ENCODE measurements at places on chromosomes 3 and 15.

DNA sequence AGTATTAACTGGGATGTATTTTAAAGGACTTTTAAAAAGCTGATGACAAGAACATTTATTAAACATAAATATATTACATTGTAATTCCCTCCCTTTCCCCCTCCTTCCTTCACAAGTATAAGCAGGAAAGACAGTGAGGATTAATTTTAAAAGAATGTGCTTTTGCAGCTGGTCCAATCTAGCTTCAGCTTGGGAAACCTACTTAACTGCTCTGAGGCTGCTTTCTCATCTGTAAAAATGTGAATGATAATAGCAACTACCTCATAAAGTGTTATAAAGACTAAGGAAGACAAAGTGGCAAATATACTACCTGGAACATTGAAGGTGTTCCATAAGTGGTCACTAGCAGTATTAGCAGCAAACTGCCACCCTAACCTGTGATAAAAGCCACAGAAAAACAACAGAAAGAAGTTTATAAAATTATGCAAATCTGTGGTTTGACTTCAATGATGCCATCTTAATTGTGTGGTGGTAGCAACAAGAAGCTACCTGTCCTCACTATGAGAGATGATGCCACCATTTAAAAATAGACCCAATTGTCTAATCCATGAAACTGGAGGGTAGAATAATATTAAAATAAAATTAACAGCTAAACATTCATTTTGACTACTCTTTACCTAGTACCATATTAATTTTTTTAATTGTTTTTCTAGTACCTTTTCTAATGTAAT, 20.0 kb downstream of the DHX36 start:
- no peak for DNase-seq

DNA sequence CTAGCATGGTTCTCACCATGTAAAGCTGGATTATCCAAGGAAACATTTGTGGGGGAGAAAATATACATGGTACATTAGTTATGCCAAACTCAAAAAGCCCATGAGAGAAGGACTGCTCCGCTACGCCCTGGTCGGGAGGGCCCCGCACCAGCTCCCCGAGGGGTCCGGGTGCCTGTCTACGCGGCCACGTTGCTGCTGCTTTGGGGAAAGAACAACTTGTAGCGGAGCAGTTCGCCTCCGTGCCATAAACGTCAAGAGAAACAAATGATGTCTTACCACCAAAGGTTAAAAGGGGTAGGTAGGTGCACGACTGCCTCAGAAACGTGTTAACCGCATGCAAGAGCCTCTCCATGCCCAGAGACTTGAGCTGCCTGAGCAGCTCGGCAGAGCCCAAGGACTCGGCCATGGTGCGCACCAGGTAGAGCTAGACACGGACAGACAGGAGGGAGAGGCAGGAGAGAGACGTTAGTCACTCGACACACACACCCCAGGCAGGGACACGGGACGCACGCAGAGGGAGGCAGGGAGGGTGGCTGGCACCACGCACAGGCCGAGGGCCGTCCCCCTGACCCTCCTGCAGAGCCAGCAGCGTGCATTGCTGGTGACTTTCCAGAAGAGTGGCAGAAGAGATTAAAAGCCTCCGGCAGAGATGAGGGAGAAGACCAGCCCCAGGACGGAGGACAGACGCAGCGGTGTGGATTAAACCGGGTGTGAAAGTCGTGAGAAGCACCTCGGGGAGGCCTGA, 63.4 kb downstream of the CYFIP1 start:
- DNase-seq, result no peak

- peak; percentile 1 for DNase-seq
Measured at GRCh38 chr3:44104668-44105321, 136.9 kb upstream of the TOPAZ1 start.

GRCh38 chr3:179088306-179088705, 16.7 kb upstream of the ZMAT3 start:
- no peak for DNase-seq

All from kidney capillary endothelial cell (primary cell).